ENCODE measurements at places on chromosomes 1 and 21.

DNA sequence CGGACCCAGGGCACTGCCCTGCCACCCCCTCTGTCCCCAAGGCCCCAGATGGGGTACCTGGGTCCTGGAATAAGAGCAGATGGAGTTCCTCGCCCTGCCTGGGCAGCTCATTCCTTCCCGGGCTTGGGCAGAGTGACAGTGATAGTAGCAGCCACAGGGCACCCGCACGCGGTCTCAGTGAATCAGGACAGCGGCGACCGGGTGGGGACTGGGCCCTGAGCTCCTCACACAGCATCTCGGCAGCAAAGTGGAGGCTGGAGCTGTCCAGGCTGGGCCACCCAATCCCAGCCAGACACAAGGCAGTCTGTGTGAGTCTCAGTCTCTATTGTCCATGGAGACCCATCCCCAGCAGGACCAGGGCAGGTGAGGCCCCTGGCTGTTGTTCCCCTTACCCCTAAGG is 37.4 kb upstream of the CCDC27 start:
- H3K4me3 ChIP-seq: no peak overlapping the region
- H3K27me3 ChIP-seq: no peaks in the 10 kb centered on the region
- DNase-seq: no peak
- no peak overlapping the region for H3K27ac ChIP-seq
- H3K4me1 ChIP-seq: peaks cover 13% of the 10 kb centered on the region

DNA sequence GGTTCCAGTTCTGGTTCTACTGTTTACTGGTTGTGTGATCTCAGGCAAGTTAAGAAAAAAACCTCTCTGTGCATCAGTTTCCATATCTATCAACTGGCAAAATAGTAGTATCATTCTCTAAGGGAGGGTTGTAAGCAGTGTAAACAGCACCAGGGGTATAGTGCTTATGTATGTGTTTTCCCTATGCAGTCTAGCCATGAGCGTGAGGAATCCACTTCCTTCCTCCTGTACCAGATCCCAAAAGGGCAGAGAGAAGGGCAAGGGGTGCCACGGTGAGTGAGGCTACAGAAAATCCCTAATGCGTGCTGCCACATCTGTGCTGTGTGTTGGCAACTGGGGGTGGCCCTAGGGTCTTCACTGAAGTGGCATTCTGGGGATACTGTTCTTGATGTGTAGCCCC is 18.4 kb upstream of the RNF19B start:
- no peak for DNase-seq
- H3K27ac ChIP-seq: no peak overlapping the region
- no peaks in the 10 kb centered on the region for H3K27me3 ChIP-seq
- H3K36me3 ChIP-seq: no peaks in the 10 kb centered on the region

- DNase-seq: peak; percentile 88
- no peaks in the 10 kb centered on the region for H3K27me3 ChIP-seq
- H3K36me3 ChIP-seq: no peaks in the 10 kb centered on the region
- H3K4me3 ChIP-seq: no peak overlapping the region
- H3K27ac ChIP-seq: peak overlapping the region; percentile 24
Observed at GRCh38 chr1:92376345-92376744, 77.5 kb downstream of the RPAP2 start.

DNA sequence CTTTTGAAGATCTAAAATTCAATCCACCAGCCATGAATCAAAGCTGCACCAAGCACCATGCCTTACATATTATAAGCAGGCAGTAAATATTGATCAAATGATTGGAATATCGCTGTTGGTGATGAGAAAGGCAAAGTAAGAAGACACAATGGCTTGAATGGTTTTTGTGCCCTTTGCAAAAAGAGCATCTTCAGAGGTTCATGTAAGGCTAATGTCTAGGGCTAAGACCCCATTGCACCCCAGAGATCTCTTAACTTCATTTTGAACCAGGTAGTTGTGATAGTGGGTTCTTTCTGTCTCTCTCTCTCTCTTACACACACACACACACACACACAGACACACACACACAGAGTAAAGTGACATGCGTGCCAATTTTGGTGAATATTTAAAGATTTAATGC is 12.0 kb downstream of the PROX1 start:
- no peaks in the 10 kb centered on the region for H3K36me3 ChIP-seq
- H3K4me3 ChIP-seq: no peak overlapping the region
- H3K27me3 ChIP-seq: peaks cover 98% of the 10 kb centered on the region
- DNase-seq: no peak
- no peaks in the 10 kb centered on the region for H3K4me1 ChIP-seq
- no peak overlapping the region for H3K27ac ChIP-seq

DNA sequence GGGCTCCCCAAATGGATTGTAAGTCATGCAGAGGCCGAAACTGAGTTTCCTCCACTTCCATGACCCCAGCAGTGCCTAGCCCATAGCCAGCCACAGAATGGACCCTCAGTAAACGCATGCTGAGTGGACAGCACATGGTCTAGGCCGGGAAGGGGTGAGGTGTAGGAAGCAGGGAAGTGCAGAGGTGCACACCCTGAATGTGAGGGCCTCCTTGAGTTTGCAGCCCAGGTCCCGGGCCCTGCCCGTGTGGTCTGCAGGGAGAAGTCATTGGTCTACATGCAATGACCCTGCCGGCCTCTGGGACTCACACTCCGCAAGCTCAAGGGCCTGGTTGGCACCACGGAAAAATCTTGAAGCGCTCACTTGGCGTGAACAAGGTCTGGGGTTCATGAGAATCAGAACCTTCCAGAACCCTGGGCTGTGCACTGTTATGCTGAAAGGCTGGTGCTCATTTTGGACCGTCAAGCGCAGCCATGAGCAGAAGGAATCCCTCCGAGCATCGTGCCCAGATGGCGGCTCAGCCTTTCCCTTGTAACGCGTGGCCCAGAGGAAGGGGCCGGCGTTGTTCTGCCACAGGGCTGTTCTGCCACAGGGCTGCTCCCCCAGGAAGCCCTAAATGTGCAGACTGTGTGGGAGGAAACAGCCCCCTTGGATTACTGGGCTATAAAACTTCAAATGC is 66.4 kb downstream of the PSMG1 start:
- DNase-seq: no peak
- H3K4me1 ChIP-seq: no peaks in the 10 kb centered on the region
- no peaks in the 10 kb centered on the region for H3K27me3 ChIP-seq

- DNase-seq: no peak
- H3K36me3 ChIP-seq: no peaks in the 10 kb centered on the region
- H3K4me3 ChIP-seq: no peak overlapping the region
- no peaks in the 10 kb centered on the region for H3K27me3 ChIP-seq
- no peak overlapping the region for H3K27ac ChIP-seq
- H3K4me1 ChIP-seq: peaks cover 5% of the 10 kb centered on the region
Observed at GRCh38 chr1:199079994-199080393, 441.2 kb downstream of the PTPRC start.

DNA sequence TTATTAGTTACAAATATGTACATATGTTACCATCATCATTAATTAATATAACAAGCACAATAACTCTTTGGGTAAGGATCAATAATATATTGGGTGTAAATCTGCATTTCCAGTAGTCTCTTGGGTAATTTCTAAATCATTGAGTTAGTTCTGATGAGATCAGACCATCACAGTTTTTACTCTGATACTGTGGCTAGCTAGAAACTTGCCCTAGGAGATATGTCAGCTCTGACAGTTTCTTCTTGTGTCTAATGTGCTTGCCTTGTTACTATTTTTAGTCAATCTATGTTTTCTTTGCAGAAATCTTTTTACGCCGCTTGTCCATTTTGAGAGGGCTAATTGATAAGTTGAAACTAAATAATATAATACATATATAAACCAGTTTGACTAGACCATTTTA is 285.6 kb upstream of the ST6GALNAC5 start:
- no peaks in the 10 kb centered on the region for H3K4me1 ChIP-seq
- DNase-seq: no peak
- no peak overlapping the region for H3K27ac ChIP-seq

DNA sequence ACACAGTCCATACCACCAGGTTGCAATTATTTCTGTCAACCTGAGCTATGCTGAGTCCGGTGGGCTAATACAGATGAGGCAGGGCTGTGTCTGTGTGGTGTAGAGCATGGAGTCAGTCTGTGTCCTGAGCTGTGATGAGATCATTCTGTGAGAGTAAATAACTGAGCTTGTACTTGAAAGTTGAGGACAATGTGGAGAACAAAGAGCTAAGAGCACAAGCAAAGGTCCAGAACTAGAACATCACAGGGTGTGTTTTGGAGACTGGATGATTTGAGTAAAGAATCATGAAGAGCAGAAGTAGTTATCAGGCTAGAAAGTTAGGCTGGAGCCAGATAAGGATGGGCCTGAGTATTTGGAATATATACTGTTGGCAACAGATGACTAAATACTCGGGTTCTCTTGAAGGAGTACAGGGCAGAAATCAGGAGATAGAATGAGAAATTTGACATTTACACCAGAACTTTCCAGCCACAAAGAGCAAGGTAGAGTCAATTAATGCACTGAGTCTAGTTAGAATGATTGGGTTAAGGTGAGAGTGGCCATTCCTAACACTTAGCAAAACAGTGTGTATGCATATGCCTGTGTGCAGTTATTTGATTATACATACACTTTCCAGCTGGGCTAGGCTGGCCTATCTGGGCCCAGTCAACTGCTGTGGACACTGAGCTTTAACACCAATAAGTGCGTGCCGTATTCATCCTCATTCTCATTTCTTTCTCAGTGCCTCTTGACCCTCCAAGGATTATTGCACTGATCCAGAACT is 48.8 kb downstream of the LEPR start:
- H3K27me3 ChIP-seq: no peaks in the 10 kb centered on the region
- H3K27ac ChIP-seq: no peak overlapping the region
- DNase-seq: no peak
- no peak overlapping the region for H3K4me3 ChIP-seq

- H3K4me1 ChIP-seq: no peaks in the 10 kb centered on the region
- peaks cover 31% of the 10 kb centered on the region for H3K36me3 ChIP-seq
- no peak for DNase-seq
- H3K27me3 ChIP-seq: no peaks in the 10 kb centered on the region
Observed at GRCh38 chr1:11151826-11152612, 37.1 kb upstream of the ANGPTL7 start.

DNA sequence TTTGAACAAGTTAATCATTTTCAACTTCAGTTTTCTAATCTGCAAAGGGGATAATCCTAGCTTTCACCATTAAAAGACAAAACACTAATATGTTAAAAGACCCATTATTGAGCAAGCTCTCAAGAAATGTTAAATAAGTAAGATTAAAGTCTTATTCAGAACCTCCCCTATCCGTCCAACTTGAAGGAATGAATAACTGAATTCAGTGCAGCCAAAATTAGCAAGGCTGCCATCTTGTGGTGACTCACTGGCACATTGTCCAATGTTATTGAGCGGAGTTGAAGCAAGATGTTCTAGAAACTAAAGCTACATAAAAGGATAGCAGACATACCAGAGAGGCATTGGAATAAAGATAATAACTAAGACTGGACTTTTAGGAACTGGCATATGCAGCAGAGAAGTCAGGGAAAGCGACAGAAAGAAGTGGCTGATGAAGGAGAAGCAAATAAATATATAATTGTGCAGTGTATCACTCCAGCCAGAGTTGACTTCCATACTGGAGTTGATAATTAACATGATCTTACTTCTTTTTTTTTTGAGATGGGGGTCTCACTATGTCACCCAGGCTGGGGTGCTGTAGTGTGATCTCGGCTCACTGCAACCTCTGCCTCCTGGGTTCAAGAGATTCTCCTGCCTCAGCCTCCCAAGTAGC is 8.2 kb upstream of the CAP1 start:
- H3K36me3 ChIP-seq: no peaks in the 10 kb centered on the region
- DNase-seq: peak; percentile 63
- no peaks in the 10 kb centered on the region for H3K27me3 ChIP-seq
- no peak overlapping the region for H3K27ac ChIP-seq
- no peaks in the 10 kb centered on the region for H3K4me1 ChIP-seq
